ENCODE measurements at places on chromosomes 13 and 19.

GRCh38 chr13:47121092-47121763, 224.4 kb upstream of the HTR2A start:
- no peak for DNase-seq

- DNase-seq, result peak; percentile 94
Measured at GRCh38 chr19:34676697-34677385, at the start of gene SCGB2B2. Gene SCGB2B2 (minus strand): TSS chr19:34677159. CDS start chr19:34594563, 82,596 bp downstream.

- DNase-seq, result no peak
Measured at GRCh38 chr19:35853038-35853756, 893 bp upstream of the NPHS1 start.

GRCh38 chr13:31035185-31035965, 102.9 kb downstream of the TEX26 start:
- DNase-seq, result peak; percentile 72

DNA sequence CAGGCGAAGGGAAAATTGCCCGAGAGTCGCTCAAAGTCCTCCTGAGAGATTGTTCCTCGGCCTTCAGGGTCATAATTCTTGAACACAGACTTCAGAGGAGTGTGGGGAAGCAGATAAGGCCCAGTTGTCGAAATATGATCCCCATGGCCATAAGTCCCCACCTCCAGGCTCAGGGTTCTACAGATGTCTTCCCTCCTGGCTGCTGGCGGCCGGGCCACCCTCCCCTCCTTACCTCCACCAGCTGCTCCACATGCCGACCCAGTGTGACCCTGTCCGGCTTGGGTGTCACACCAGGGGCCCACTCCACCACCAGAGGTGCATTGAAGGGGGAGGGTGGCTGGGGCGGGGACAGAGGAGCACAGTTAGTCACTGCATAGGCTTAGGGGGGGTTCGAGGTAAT, 10.1 kb downstream of the FAM98C start:
- no peak for DNase-seq

DNA sequence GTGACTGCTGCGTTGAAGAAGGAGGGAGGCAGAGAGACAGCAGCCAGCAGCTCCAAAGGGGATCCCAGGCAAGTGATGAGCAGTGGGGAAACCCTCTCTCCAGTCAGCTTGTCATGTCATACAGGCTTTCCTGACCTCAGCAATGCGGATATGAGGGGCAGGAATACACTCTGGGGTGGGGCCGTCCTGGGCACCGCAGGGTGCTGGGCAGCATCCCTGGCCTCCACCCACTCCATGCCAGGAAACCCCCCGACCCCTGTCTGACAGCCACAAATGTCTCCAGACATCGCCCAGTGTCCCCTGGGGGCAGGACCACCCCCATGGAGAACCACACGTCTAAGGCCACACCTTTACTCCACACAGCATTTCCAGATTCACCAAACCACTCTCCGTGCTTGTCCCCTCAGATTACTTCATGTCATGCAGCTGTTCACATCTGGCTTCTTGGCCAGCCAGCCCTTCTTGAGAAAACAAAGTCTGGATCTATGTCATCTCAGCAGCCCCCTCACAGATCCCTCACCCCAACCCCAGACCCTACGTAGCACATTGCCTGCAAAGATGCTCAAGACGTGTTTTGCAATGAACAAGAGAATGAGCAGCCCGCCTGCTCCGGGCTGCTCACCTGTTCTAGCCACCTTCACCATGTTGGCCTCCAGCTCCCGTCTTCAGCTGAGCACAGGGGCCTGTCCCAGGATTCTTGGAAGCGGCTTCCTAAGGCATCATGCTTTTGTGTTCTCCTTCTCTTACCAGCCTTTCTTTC, 46.5 kb downstream of the RFX2 start:
- DNase-seq, result peak; percentile 48

GRCh38 chr13:36420437-36420891, 11.8 kb upstream of the CCNA1 start:
- DNase-seq, result peak; percentile 80

DNA sequence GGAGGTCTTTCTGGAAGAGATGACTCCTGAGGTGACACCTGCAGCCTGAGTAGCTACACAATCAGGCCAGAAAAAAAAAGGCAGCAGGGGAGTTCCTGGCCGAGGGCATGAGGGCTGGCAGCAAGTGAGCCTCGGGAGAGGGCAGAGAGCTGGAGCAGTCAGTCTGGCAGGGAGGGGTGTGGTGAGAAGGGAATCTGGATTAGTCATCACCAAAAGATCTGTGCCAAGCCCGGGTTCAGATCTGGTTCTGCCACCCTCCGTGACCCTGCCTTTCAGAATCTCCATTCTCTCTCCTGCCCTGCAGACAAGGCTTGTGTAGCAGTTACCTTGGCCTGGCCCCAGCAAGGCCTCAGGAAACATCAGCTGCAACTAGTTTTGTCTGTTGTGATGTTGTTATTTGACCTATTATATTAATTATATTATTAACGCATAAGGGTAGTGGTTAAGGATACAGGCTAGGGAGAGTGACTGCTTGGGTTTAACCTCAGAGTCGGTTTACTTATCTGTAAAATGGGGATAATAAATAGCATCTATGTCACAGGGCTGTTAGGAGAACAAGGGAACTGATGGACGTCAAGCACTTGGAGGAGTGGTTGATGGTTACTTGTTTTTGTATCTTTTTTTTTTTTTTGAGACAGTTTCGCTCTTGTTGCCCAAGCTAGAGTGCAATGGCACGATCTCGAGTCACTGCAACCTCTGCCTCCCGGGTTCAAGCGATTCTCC, 2.7 kb upstream of the CAPNS1 start:
- no peak for DNase-seq

- no peak for DNase-seq
Measured at GRCh38 chr19:5929625-5930024, 15.6 kb downstream of the CAPS start.

- no peak for DNase-seq
Measured at GRCh38 chr19:31334849-31335624, 14.2 kb downstream of the TSHZ3 start.
